ENCODE measurements at places on chromosomes 3 and 15. TPM values are rescaled to one million over a fixed set of nuclear protein-coding genes. Genes with fewer than 3 reads are reported as not detected.

The GXYLT2 gene
- total RNA-seq, result 6.1 TPM

- no peak for DNase-seq
Measured at GRCh38 chr3:49942651-49943050, 2.7 kb downstream of the RBM6 start.

GRCh38 chr3:99176169-99176964 lies 274.9 kb upstream of the DCBLD2 start:
- no peak for DNase-seq

DNA sequence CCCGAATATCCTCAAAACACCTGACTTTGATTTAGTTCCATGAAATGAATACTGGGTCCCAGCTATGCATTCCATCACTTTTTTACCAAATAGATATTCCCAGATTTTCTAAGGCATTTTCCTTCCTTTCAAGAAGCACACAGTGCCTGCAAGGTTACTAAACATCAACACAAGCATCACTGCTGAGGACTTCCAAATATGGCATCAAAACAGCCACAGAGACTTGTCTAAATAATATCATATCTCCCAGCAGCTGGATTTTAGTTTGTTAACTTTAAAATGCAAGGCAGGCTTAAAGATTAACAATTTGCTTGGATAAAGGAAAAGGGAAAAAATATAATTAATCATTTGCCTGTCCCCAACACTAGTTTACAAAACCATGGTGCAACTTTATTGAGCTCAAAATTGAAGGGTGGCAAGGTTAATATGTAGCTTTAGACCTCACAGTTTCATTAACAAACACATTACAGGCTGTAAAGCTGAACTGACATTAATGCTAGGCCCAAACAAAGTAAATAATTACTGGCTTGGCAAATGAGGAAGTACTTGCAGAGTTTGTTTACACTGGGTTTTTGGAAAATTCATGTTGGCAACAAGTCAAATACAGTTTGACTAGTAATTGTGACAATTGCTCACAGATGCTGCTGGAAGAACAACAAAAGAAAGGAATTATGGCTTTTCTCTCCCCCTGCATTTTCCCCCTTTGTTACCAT lies 401.7 kb upstream of the CDIN1 start:
- DNase-seq, result no peak

- DNase-seq, result no peak
Measured at GRCh38 chr3:129653019-129653418, 46.5 kb upstream of the PLXND1 start.

- DNase-seq, result no peak
Measured at GRCh38 chr15:57895291-57895690, 170.2 kb downstream of the ALDH1A2 start.
